ENCODE measurements at places on chromosomes 12 and 14.

DNA sequence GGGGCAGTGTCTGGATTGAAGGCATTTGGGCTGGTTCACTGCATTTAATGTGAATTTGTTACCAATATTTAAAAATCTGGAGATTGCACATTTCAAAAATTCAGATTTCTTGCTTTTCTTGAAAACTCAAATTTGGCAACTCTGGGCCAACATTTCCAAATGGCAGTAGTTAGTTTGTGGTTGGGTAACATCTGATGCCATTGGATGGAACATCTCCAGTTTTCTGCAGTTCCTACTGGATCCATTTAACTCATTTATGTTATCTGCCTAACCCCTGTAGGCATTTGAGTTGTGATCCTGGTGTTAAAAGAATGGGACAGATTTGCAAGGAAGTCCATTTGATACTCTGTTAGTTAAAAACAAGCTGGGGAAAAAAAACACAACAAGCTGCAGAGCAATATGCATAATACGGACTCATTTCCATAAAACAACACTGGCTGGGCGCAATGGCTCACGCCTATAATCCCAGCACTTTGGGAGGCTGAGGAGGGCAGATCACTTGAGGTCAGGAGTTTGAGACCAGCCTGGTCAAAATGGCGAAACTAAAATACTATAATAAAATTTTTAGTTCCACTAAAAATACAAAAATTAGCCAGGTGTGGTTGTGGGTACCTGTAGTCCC, 7.9 kb downstream of the EIF2B2 start:
- DNase-seq = no peak

DNA sequence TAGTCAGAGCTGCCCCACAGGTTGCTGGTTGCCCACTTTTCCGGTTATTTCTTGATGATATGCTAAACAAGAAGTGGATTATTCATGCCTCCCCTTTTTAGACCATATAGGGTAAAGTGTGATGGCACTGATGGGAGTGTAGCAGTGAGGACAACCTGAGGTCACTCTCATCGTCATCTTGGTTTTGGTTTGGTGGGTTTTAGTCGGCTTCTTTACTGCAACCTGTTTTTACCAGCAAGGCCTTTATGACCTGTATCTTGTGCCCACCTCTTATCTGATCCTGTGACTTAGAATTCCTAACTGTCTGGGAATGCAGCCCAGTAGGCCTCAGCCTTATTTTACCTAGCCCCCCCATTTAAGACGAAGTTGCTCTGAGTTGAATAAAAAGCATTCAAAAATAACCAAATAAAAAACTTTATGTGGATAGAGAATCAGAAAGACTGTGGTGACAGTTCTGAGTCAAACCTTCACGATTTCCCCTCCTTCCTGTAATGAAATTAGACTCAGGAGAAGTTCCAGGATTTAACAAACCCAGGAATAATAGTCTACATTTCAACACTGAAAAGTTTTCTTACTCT, 144.2 kb downstream of the PAWR start:
- no peak for DNase-seq

GRCh38 chr12:123134271-123134671, 16.6 kb downstream of the PITPNM2 start:
- no peak for DNase-seq

GRCh38 chr14:30874120-30874998, at the start of gene COCH:
TSS of gene COCH (plus strand) at chr14:30874559. CDS start at chr14:30874939, 380 bp downstream.
- DNase-seq = peak; percentile 78

GRCh38 chr12:29783773-29784666, at the start of gene TMTC1:
TSS of gene TMTC1 (minus strand) at chr12:29783942. CDS start at chr12:29783751, 191 bp downstream.
- peak; percentile 57 for DNase-seq

GRCh38 chr14:48140804-48141203, 465.4 kb upstream of the MDGA2 start:
- DNase-seq = no peak
